Kasumi-1 (cell line): ENCODE measurements at places on chromosomes 3 and 15.

DNA sequence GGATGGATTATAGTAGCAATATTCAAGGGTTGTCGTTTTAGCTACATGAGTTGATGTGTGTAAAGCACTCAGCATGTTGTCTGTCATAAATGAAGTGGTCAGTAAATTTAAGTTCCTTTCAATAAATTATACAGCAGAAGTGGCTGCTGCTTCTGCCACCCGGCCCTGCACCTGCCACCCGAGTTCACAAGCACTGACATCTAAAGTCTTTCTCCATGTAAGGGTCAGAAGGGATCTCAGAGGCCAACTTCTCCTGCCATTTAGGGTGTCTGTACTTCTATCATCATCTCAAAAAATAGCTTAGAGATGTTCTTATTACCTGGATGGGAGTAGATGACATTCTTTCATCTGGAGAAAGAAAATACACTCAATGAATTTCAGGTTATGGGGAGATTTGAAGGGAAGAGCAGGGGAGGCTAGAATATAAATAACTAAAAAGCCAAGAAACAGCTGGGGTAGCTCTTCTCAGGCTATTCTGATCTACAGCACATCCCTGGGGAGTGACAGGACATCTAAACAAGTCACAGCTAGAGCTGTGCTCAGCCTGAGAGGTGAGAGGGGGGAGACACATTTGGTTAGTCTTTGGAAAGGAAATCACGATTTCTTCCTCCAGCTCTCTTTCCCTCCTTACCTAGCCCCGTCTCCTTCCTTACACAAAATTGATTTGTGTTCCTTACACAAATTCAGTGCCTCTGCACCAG lies 8.0 kb downstream of the GCSAM start:
- DNase-seq, result no peak

DNA sequence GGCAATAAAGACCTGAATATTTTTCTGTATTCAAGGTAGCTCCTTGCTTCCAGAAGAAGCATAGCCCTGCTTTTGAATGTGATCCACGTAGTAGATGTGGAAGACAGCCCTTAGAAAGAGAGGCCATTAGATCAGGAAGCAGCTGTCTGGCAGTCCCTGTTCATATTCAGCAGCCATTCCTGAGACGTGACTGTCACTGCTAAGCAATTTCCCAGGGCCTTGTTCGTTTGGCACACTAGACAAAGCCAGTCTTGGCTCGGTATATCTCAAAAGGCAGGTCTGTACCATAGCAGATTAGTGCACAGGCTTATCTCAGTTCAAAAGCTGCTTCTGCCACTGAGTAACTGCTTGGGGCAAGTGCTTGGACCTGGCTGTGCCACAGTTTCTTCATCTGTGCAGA lies 287.8 kb upstream of the MCTP2 start:
- DNase-seq, result no peak

GRCh38 chr15:60172143-60172542 lies 168.0 kb downstream of the FOXB1 start:
- no peak for DNase-seq

DNA sequence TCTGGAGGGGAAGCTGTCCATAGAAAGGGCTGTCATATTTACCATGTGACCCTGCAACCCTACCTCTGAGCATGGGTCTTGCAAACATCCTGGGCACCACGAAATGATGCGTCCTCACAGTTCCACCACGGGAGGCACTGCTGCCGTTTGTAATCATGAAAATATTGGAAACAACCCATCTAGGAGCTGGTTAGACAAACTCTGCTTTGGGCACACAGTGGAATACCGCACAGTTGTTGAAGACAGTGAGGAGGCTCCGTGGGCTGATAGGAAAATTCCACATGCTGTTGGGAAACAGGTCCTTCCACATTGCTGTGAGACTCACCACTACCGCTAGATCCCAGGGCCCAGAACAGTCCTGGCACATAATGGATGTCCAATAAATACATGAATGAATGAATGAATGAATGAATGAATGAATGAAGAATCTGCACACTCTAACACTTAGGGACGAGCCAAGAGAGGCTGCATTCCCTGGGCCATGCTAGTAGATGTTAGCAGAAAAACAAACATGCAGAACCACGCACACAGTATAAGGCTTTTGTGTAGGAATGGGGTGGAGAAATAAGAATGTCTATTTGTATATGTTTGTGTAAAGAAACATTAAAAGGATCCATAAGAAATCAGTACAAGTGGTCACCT lies 40.6 kb downstream of the TPRA1 start:
- DNase-seq, result no peak

- no peak for DNase-seq
These were observed 113.5 kb upstream of the LMOD3 start for GRCh38 chr3:69235882-69236281.

DNA sequence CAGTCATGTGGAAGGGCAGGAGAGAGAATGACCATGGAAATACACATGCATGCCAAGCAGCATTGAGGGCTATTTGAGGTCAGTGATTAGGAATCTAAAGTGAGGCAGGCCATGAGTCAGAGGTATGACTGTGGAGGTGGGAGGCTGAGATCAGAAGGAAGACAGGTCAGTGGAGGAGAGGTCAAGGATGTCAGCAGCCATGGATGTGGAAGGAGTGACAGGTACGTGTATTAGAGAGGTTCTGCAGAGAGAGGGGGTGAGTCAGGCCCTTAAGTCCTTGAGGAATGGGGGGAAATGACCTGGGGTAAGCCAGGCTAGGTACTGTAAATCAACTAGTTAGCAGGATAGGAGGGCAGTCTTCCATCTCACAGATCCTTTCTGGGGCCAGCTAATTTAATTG lies 166.6 kb downstream of the ANO10 start:
- DNase-seq, result no peak

- peak; percentile 84 for DNase-seq
These were observed 66.7 kb downstream of the SLC6A1 start for GRCh38 chr3:11059090-11059798.

DNA sequence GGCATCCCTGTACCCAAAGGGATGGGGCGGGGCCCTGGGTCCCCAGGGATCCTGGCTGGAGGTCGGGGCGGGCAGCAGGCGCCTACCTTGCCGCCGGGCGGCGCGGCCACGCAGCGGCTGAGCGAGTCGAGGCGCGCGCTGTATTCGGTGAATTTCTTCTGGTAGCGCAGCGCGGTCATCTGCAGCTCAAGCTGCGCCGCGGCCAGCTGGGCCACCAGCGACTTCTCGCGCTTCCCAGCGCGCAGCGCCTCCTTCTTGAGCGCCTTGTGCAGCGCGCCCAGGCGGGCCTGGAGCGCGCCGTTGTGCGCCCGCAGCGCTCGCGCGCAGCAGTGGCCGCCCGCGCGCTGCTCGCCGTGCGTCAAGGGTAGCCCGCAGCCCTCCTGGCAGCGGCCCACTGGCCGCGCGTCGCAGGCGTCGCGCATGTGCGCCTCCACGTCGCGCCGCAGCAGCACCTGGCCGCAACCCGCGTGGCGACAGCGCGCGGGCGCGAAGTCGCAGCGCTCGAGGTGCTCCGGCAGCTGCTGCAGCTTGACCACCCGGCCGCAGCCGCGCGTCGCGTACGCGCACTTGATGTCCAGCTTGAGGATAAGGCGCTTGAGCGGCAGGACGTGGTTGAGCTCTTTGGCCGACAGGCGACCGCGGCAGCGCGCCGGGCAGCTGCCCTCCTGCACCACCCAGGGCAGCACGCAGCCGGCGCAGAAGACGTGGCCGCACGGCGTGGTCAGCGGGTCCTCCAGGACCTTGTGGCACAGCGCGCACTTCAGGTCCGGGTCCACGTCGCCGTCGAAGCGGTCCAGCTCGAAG lies 522 bp downstream of the PDZRN3 start:
- DNase-seq, result no peak

GRCh38 chr15:71743861-71744382 lies 66.4 kb upstream of the NR2E3 start:
- DNase-seq, result peak; percentile 64

- no peak for DNase-seq
These were observed 74.1 kb downstream of the ZNF280D start for GRCh38 chr15:56659197-56659596.

GRCh38 chr3:123294296-123294938 lies 92.7 kb downstream of the SEC22A start:
- DNase-seq, result no peak

- no peak for DNase-seq
These were observed at the start of gene KBTBD13 for GRCh38 chr15:65076486-65077290. TSS of gene KBTBD13 (plus strand) at chr15:65076746. CDS start at chr15:65076816, 70 bp downstream.

- no peak for DNase-seq
These were observed 267.7 kb downstream of the TJP1 start for GRCh38 chr15:29554531-29554930.

DNA sequence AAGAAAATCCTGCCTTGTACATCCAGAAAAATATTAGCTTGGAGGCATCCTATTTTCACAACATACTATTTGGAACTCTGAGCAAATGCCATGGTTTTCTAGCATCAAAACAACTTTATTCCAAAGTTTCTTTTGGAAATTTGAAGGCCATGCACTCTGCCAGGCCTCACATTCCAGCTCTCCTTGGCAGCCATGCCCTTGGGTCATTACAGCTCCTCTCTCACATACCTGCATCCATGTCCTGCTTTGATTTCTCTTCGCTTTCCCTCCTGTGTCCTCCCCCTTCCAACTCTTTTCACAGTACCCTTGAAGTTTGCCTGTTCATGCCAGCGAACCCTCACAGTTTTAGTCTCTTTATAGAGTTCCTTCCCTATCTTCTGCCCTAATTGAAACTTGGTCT lies 70.9 kb upstream of the TPRG1 start:
- DNase-seq, result no peak

- DNase-seq, result no peak
These were observed 166.6 kb upstream of the SLC24A5 start for GRCh38 chr15:47954196-47954595.

- DNase-seq, result no peak
These were observed 46.1 kb downstream of the ROPN1B start for GRCh38 chr3:126015075-126015474.

DNA sequence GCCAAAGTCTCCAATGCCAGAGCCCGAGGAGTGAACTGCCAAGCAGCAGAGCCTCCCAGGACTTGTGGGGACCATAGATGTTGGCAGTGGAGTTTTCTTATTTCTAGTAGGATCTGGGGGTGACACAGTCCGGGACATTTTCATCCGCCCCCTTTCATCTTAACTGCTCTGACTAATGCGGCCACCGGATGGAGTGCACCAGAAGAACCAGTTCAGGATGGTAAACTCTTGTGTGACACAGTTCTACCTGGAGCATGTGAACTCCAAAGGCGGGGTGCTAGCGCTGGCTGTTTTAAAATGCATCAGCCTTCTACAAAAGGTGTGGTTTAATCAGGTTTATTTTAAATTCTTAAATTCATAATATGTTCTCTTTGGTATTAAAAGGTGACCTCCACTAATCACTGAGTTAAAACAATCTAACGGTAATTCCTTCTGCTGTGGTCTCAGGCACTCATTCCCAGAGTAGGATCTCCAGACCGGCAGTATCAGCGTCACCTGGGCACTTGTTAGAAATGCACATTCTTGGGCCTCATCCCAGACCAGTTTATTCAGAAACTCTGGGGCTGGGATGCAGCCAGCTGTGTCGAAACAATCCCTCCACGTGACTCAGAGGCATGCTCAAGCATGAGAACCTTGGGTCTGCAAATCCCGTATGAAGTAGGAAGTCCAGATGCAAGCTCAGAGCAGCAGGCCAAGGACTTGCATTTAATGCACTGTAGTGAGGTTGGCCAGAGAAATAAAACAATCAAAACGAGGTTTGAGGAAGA lies 105.5 kb downstream of the GABRB3 start:
- DNase-seq, result no peak

DNA sequence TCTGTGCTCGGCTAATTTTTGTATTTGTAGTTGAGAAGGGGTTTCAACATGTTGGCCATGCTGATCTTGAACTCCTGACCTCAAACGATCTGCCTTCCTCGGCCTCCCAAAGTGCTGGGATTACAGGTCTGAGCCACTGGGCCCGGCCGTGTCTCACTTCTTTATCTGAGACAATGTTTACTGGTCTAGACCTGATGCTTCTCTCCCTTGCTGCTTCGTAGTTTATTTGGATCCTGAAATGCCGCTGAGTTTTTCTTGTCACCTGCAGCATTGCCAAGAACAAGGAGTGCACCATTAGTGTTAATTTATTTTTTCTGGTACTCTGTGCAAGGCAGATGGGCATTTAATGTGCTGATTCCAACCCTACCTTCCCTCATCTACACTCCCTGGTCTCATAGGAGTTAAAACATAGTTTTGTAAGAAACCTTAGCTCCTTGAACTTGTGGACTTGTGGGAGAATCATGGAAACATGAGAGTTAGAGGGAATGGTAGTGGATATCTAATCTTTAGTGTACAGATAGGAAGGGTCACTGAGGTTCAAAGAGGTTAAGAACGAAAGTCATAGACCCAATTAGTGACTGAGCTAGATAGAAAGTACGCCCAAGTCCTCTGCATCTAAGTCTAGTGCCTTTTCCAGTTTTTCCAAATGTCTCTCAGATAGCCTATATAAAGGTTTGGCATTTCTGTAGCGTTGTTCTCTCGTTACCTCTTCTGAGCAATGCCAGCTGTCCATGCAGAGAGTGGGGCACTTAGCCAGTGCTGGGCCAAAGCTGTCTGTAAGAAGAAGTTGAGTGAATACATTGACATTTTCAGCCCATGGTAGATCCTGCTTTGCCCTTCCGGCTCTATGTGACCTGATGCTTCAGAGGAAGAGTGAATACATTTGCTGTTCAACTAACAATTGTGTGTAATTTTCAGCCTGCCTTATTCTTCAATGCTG lies 244.1 kb downstream of the LPP start:
- no peak for DNase-seq

- DNase-seq, result no peak
These were observed 1.7 kb downstream of the SYNM start for GRCh38 chr15:99106417-99107220.

- DNase-seq, result peak; percentile 83
These were observed 326.6 kb downstream of the ARPP21 start for GRCh38 chr3:35965908-35966307.

- no peak for DNase-seq
These were observed 12.6 kb downstream of the TM6SF1 start for GRCh38 chr15:83119968-83120581.

GRCh38 chr3:183497313-183497712 lies 58.2 kb downstream of the KLHL6 start:
- DNase-seq, result no peak

- no peak for DNase-seq
These were observed 26.1 kb downstream of the RAB6B start for GRCh38 chr3:133869586-133869985.

DNA sequence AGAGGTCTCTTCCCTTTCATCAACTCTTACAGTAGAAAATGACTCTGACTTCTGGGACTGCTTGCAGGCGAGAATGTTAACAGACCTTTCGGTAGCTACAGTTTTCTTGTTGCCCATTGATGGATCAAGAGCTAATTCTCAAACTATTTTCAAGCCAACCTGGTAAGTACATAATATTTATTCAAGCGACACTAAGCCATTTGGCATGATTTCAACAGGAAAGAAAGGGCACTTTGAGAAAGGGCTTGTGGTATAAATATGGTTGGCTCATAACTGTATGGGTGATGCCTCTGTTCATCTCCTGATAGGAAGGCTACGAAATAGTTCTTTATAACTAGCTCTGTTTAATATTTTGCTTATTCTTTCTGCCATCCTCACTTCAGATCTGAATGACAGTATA lies 196.2 kb upstream of the CNTN4 start:
- no peak for DNase-seq

DNA sequence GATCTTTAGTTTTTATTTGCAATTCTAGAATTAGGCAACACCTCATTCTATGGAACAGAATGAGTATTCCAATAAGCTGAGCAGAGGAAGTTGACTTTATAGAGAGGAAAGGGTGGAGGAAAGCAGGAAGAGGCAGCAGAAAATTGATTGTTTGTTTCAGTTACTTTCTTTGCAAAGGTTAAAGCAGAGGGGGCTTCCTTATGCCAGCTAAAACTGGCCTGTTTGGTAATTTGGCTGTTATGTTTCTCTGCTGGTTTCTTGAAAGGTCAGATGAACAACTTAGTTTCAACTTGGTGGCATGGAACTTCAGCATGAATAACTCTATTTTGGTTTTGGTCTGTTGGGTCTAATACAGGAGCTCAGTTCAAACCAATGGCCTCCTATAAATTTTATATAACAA lies 190.9 kb upstream of the IL12A start:
- no peak for DNase-seq
